ENCODE measurements at places on chromosomes 13 and 19.

DNA sequence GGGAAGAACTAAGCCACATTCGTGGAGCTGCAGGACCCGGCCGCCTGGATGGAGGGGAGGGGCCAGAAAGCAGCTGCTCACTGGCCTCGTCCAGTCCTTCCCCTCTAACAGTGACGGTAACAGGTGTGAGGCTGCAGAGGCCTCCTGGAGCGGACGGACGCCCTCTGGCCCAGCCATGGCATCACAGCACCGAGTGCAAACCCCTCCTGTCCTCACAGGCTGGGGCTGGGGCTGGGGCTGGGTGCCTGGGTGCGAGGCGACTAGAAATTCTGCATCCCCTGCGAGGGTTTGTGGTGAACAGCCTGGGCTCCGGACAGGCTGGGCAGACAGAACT, 3.6 kb downstream of the MICOS13 start:
- DNase-seq = no peak

DNA sequence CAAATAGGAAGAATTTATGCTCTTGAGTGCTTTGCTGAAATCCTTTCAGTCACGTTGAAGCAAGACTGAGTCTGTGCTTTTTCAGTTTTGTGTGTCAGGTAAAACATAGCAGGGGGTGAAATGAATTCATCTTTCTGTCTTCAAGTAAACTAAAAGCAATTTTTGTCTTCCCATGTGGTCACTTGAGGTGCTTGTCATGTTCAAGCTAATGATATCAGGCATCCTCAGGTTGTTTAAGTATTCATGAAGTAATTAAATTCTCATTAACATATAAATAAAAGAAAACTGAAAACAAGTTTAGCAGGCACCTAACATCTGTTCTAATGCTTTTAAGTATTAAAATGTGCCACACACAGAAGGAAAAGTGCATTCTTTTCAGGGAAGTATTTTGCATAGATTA, 2701.3 kb downstream of the PCDH9 start:
- no peak for DNase-seq

- DNase-seq = no peak
Observed at GRCh38 chr13:28466151-28466550, 28.8 kb downstream of the FLT1 start.

GRCh38 chr13:79647533-79647932, 166.6 kb downstream of the NDFIP2 start:
- no peak for DNase-seq

DNA sequence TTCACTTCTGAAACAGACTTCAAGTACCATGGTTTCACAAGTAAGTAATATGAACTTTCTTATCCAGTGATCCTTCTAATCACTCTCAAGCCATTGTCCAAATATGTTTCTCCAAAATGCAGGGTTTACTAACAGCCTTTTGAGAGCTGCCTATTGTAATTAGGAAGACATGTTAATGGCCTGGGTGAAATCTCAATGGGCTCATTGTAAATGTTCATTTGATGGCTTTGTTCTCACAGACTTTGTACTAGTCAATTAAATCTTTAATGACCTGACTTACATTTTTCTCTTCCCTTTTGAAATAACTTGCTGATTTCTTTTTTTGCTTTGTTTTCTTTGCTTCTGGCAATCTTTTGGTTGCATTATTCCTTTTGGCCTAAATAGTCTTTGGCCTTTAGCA, 444.8 kb downstream of the LIG4 start:
- DNase-seq = no peak

GRCh38 chr13:91214031-91214430, 133.5 kb upstream of the MIR17HG start:
- no peak for DNase-seq

DNA sequence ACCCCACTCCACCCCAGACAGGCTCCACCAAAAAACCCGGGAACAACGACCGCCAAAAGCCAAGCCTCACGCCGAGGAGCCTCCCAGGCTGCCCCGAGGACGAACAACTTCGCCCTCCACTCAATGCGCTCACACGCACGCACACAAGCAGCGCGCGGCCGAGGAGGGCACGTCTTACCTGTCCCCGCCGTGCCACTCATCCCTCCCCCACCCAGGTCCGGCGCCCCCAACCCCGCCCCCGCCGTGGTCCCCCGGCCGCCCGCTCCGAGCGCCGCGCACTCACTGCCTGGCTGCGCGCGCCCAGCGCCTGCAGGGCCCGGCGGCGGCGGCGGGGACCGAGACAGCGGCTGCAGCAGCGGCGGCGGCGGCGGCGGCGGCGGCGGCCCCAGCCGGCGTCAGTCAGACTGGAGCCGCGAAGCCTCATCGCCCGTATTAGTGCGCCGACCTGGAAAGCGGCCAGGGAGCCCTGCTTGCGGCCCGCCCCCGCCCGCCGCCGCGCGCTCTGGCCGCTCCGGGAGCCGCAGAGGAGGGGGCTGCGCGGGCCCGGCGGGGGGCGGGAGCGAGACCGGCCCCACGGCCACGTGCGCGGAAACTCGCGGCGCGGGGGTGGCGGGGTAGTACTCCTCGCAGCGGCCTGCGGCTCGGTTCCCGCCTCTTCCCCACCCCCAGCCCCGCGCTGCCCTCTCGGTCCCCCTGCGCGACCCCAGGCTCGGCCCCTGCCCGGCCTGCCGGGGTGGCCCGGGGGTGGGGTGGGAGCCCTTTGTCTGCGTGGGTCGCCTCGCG, at the start of gene SMAD9:
Gene SMAD9, minus strand, starts transcription at position 406 of the 783 bp plus-strand sequence. CDS start 40,549 bp downstream, outside the sequence.
- peak; percentile 16 for DNase-seq

DNA sequence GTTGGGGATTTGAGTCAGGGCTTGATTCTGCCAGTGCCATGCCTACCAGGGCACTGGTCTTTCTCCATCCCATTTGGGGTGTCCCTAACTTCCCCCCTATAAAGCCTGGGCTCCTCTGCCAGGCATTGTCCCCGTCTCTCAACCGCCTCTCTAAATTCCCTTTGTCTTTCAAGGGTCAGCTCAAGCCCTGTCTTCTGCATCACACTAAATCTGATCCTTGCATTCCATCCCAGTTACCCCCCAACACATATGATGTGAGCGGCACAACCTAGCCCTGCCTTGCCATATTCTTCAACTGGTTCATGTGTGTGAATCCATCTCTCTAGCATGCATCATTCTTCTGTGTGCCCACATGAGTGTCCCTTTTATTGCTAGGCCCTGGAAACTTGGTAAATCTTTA, 480.9 kb downstream of the ZNF536 start:
- no peak for DNase-seq

GRCh38 chr19:13849991-13850909, 26.7 kb upstream of the NANOS3 start:
- peak; percentile 67 for DNase-seq

DNA sequence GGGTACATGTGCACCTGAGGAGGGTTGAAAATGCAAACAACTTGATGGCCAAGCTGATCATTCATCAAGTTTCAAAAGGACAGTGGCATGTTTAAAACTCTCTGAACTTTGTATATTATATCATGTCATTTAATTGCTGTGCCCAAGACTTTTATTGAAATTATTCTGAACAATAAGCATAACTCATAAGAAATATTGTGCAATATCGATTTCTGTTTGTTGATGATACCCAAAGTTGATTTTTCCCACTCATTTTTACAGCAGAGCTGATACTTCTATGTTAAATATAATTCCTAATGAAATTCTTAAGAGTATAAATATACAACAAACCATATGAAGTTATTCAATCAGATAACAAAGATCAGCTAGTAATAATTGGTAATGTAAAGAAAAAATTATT, 49.1 kb downstream of the PCDH17 start:
- DNase-seq = no peak

DNA sequence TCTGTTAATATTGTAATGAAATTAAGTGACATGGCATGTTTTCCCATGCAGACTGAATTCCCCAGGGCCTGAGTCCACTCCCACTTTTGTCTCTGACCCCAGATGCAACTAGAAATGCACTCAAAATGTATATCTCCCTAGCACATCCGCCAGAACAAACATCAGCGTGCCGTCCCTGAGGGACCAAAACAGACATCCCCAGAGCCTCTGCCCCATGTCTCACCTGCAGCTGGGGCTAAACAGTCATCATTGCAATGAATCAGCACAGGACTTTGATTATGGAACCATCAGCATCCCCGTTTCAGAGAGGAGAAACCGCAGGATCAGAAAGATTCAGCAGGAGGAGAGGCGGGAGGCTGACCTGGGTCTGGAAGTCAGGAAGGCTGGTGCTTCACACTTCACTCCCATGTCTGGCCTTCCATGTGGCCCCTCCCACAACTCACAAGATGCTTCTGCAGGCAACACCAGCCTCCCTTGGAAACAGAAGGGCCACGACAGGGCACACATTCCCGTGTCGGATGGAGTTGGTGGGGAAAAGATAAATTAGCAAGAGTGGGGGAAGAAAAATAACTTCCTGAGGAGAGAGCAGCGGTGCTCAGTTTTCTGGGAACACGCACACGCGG, 130.6 kb upstream of the VSTM2B start:
- no peak for DNase-seq

DNA sequence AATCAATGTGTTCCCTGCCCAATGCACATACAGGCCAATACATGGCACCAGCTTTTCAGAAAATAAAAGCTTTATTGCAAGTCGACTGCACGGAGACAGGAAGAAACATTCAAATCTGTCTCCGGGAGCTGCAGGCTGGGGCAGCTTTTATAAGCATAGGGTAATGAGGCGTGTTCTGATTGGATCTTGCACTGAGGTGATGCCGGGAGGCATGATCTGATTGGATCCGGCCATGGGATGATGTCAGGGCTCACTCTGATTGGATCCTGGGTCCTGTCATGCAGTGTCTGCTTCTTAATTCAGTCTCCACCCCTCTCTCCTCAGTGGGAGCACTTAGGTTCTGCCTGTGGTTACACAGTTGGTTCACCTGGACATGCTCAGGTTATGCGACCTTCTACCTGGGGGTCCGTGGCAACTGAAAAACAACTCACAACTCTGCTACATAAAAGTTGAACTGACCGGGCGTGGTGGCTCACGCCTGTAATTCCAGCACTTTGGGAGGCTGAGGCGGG, 11.8 kb upstream of the FBN3 start:
- no peak for DNase-seq

GRCh38 chr13:59633290-59633689, 530.4 kb downstream of the DIAPH3 start:
- DNase-seq = no peak

Measured in stimulated activated CD4-positive, alpha-beta T cell treated with anti-CD3 and anti-CD28 coated beads, Interleukin-4, amount 100 ng/mL, for 1 hour (primary cell).